ENCODE measurements at places on chromosomes 13 and 19. TPM values are rescaled to one million over a fixed set of nuclear protein-coding genes. Genes with fewer than 3 reads are reported as not detected.

The BORCS8 gene
- total RNA-seq = 21.3 TPM

The ZNF433 gene
- total RNA-seq = 4.5 TPM

DNA sequence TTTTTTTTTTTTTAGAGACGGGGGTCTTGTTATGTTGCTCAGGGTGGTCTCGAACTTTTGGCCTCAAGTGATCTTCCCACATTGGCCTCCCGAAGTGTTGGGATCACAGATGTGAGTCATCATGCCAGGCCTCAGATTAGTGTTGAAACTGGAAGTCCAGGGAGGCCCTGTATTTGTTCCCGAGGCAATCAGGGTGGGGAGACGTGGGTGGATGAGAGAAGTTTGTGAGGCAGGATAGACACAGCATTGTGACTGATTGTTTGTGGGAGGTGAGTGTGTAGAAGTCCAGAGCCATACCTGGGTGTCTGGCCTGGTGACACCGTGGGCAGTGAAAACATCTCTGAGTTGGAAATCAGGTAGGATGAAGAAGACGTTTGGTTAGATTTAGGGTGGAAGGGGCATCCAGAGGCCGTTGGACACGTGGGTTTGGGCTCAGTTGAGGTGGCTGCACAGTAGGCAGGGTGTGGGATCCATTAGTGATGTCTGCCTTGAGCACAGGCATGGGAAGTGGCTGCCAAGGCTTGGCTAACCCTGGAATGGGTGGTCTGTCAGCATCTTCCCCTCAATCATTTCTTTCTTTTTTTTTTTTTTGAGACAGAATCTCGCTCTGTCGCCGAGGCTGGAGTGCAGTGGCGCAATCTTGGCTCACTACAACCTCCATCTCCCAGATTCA is 12.4 kb downstream of the RTN2 start:
- no peak for DNase-seq

The CLPTM1 gene
- total RNA-seq = 88.4 TPM

DNA sequence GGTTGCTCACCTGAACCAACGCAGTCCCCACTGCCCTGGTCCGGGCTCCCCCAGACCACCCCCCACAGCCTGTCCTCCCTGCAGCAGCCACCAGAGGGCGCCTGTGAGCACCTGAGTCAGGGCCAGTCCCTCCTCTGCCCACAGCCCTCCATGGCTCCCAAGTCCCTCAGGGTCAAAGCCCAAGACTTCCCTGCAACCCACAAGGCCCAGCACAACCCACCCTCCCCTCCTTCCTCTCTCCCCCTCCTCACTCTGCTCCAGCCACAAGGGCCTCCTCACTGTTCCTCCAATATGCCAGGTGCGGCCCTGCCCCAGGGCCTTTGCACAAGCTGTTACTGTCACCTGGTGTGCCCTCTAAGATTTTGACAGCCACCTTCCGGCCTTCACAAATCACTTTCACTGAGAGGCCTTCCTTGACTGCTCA is 10.9 kb downstream of the GNA15 start:
- DNase-seq = no peak

Data from tibial nerve (tissue), 4 donors.